ENCODE measurements at places on chromosomes 5 and 9. TPM values are rescaled to one million over a fixed set of nuclear protein-coding genes. Genes with fewer than 3 reads are reported as not detected.

- DNase-seq = no peak
These were observed 55.9 kb downstream of the NDUFAF2 start for GRCh38 chr5:61000887-61001286.

- no peak for DNase-seq
These were observed 45.7 kb downstream of the CXXC5 start for GRCh38 chr5:139693676-139694364.

- no peak for DNase-seq
These were observed 758.6 kb upstream of the DMAC1 start for GRCh38 chr9:8558176-8558575.

- DNase-seq = peak; percentile 41
These were observed 22.4 kb upstream of the THG1L start for GRCh38 chr5:157708866-157709265.

DNA sequence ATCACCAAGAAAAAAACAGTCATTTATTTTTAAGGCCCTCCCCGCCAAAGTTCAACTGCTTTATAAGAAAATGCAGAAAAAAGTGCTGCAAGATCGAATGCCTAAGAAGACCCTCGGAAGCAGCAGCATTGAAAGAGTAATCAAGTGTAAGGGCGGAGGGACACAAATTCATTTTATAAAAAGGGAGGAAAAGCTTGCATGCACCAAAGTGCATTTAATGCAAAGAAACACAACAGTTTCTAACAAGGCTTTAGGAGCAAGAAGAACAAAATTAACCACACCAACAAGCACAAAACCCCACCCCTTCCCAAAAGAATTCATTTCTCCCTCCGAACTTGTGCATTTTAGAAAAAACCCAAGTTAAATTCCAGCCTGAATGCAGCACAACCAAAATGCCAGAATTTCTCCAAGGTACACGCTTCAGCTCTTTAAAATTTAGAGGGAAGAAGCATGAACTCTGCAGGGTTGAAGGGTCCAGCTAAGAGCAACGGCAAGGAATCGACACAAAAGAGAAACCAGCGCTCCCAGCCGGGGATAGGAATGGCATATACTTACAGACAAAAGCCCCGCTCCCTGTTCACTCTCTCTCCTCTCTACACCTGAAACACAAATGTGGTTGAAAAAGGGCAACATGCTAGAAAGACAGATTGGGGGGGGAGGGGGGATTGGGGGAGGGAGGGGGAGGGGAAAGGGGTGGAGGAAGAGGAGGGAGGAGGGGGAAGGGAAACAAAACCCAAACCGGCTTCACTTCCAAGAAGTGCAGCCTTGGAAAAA is at the start of gene NREP:
NREP (minus strand) TSS at position 614 of the 774 bp plus-strand sequence. CDS start 1,422 bp downstream, outside the sequence.
- DNase-seq = peak; percentile 48

GRCh38 chr5:79107020-79107796 is 4.4 kb upstream of the BHMT start:
- no peak for DNase-seq

GRCh38 chr5:81607693-81608092 is 143.2 kb downstream of the SSBP2 start:
- no peak for DNase-seq

DNA sequence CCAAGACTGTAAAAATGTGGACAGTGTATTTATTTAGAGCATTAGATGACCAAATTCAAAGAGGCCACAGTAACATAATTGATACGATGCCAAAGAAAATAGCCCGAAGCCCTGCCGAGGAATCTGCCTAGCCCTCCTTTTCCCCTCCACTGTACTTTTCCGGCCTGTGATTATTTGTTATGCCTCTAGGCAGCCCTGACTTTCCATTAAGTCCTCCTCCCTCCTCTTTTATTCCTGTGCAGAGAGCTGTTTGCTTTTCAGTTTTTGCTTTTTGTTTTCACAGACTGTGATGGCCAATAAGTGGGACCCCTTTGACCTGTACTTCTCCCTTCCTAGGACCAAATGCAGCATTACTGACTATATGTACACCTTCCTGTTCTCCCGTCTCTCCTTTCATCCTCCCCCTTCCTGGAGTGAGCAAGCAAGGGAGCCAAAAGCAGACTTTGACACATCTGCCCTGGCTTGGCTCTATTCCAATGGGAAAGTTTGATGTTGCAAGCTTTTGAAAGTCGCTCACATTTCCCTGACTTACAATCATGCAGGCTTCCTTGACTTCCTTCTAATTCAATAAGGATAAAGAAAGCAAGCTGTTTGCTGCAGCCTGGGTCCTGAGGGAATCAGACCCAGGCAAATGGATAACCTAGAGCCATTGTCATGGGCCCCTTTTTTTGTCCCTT is 76.1 kb downstream of the NREP start:
- peak; percentile 78 for DNase-seq

DNA sequence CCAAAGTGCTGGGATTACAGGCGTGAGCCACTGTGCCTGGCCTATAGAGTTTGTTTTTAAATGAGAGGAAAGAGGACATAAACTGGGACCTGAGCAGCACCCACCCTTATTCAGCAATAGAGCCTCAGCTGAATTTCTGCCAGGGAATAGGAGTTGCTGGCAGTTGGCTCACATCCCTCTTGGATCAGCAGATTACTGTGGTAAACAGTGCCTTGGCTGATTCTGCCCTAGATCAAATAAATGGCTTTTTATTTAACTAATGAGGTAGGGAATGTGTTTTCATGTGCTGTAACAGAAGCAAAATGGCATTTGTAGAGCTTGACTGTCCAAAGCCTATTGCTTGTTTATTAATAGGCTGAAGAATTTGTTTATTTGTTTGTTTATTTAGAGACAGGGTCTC is 2.1 kb downstream of the ARHGEF37 start:
- peak; percentile 64 for DNase-seq

Gene ATP10B
- total RNA-seq = under 0.01 TPM

Gene PCDHGA12
- total RNA-seq = 2.8 TPM
